ENCODE measurements at places on chromosomes 3 and 15. TPM values are rescaled to one million over a fixed set of nuclear protein-coding genes. Genes with fewer than 3 reads are reported as not detected.

- H3K27ac ChIP-seq: no peak overlapping the region
- H3K36me3 ChIP-seq: no peaks in the 10 kb centered on the region
- no peak for DNase-seq
- H3K27me3 ChIP-seq: no peaks in the 10 kb centered on the region
Observed at GRCh38 chr15:81954158-81954783, 91.5 kb downstream of the MEX3B start.

DNA sequence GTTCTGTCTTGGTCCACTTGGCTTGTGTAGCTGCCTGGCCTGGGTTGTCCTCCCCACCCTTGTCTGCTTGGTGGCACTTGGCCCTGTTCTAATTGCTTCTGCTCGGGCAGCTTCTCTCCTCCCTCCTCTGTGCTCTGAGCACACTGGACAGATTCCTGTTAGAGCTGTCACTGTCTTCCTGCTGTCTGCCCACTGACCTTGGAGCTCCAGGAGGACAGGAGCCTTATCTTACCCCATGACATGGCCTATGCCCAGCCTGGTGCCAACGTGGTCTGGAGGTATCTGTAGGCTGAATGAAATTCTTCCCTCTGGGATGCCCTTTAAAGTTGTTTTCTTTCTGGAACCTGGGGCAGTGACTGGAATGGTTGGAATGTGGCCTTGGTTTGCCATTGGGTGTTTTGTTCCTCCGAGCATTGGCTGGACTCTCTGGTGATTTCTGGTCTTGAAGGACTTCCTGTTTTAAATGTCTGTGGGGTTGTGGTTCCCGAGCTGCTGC, 94.1 kb downstream of the FAM43A start:
- no peaks in the 10 kb centered on the region for H3K36me3 ChIP-seq
- H3K4me1 ChIP-seq: no peaks in the 10 kb centered on the region
- no peak overlapping the region for H3K27ac ChIP-seq
- peaks cover 27% of the 10 kb centered on the region for H3K27me3 ChIP-seq

- H3K27me3 ChIP-seq: no peaks in the 10 kb centered on the region
- no peak for DNase-seq
- H3K4me3 ChIP-seq: no peak overlapping the region
- no peaks in the 10 kb centered on the region for H3K36me3 ChIP-seq
- no peaks in the 10 kb centered on the region for H3K4me1 ChIP-seq
- H3K27ac ChIP-seq: no peak overlapping the region
Observed at GRCh38 chr3:182501856-182502255, 291.4 kb upstream of the ATP11B start.

DNA sequence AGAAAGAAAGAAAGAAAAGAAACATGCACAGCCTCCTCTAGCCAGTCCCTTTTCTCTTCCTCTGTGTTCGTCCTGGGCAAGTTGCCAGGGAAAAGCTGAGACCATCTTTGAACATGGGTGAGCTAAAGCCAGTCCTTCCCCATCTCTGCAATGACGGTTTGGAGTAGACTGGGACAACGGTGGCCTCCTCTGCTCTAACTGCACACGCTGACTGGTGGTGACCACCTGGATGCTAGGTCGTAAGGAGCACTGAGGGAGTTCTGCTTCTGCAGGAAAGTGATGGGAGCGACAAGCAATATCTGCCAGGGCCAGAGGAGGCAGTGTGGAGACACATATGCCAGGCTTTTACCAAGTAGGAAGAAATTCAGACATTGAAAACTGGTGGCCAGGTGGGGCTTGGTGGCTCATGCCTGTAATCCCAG, 111.7 kb downstream of the NUP210 start:
- H3K4me3 ChIP-seq: no peak overlapping the region
- peaks cover 5% of the 10 kb centered on the region for H3K36me3 ChIP-seq
- no peaks in the 10 kb centered on the region for H3K4me1 ChIP-seq
- no peaks in the 10 kb centered on the region for H3K27me3 ChIP-seq

GRCh38 chr3:141853629-141854168, 22.7 kb upstream of the ATP1B3 start:
- H3K36me3 ChIP-seq: no peaks in the 10 kb centered on the region
- no peak overlapping the region for H3K4me3 ChIP-seq
- no peaks in the 10 kb centered on the region for H3K4me1 ChIP-seq

- peaks cover 8% of the 10 kb centered on the region for H3K36me3 ChIP-seq
- no peak overlapping the region for H3K4me3 ChIP-seq
- peaks cover 8% of the 10 kb centered on the region for H3K4me1 ChIP-seq
Observed at GRCh38 chr3:47989981-47990440, 26.2 kb downstream of the MAP4 start.

- no peak overlapping the region for H3K4me3 ChIP-seq
- no peak overlapping the region for H3K27ac ChIP-seq
- H3K4me1 ChIP-seq: peaks cover 3% of the 10 kb centered on the region
- H3K36me3 ChIP-seq: no peaks in the 10 kb centered on the region
- peaks cover 71% of the 10 kb centered on the region for H3K27me3 ChIP-seq
Observed at GRCh38 chr15:64774629-64775493, 528 bp downstream of the RBPMS2 start.

GRCh38 chr15:44738340-44738984, 2.1 kb downstream of the TRIM69 start:
- peak overlapping the region; percentile 36 for H3K4me3 ChIP-seq
- no peak for DNase-seq
- no peaks in the 10 kb centered on the region for H3K27me3 ChIP-seq
- peak overlapping the region; percentile 46 for H3K27ac ChIP-seq

- H3K4me3 ChIP-seq: no peak overlapping the region
- no peak for DNase-seq
- no peaks in the 10 kb centered on the region for H3K4me1 ChIP-seq
- H3K36me3 ChIP-seq: no peaks in the 10 kb centered on the region
- peaks cover 22% of the 10 kb centered on the region for H3K27me3 ChIP-seq
Observed at GRCh38 chr3:100526613-100527346, 34.4 kb downstream of the TMEM45A start.

TERC gene
- total RNA-seq: 10.5 TPM

GRIP2 gene
- total RNA-seq: not detected

HGD gene
- total RNA-seq: 0.23 TPM

C3orf49 gene
- total RNA-seq: not detected
